ENCODE measurements at places on chromosomes 3 and 15. TPM values are rescaled to one million over a fixed set of nuclear protein-coding genes. Genes with fewer than 3 reads are reported as not detected.

- no peak for DNase-seq
These were observed 1053.0 kb downstream of the FHIT start for GRCh38 chr3:60198179-60198720.

TRH gene
- total RNA-seq = not detected

CP gene
- total RNA-seq = 1.0 TPM

DNA sequence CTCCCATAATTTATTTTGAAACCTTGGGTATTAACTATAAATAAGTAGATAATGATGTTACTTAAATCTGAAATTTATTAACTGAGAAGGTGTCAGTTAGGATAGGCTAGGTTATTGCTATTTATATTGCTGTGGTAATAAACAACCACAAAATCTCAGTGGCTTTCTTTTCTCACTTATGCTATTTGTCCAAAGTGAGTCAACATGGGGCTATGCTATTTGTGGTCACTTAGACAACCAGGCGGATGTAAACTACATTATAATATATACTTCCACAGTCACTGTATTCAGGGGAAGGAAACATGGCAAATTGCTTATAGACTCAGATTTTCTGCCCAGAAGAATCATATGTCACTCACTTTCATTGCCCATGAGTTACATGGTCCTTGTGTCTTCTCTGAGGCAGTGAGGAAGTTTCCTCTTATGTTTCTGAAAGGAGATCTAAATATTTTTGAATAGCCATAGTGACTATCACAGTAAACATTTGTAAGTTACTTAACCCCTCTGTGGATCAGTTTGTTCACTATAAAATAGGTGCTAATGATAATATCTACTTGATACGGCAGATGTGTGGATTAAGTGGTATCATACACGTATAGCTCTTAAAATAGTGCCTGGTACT, 19.8 kb downstream of the HMG20A start:
- DNase-seq = no peak

DNA sequence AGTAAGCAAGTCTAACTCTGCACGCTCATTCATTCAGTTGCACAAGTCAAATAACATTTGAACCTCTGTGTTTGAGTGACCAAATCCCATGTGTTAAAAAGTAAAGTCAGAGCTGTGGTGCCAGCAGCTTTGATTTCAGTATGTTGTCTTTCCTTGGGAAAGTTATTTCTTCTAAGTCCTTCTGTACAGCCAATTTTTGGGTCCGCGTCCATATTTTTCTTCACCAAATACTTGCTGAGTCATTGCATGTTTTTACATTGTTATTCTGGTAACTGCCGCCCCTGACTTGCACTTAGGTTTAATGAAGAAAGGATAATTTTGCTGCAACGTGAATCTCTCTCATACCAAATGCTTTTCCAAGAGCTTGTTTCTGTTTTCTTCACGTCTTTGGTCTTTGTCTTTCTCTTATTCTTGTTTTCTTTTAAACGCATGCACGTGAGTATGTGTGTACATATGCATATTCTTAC, 56.7 kb downstream of the PLS1 start:
- DNase-seq = no peak

DNA sequence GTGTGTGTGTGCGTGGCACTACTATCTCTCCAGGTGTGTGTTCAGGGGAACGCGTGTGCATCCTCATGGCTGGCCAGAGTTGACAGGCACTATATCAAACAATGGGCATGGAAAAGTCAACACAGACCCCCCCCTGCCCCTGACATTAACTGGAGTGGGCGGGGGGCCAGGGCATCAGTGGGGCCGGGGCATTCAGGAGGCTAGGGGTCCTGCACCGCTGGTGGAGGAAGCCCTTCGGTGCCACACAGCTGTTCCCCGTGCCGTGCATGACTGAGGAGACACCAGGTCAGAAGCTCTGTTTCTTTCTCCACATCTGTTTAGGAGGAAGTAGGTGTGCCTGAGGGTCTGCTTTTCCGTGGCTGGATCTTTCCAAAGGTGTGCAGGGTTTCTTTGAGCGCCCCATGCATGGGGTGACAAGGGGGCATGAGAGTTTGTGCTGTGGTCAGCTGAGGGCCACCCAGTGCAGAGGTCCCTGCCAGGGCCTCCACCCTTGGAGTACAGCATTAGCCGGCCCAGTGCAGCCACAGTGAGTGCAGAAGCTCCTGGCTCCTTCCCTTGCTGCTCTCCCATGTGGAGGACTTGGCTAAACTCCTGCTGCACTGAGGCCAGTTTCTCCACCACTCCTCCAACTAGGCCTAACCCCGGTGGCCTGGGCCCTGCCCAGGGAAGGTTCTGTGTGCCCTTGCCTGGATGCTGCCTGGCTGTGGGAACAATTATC, 7.5 kb downstream of the C3orf22 start:
- DNase-seq = no peak

RBP2 gene
- total RNA-seq = not detected

GRCh38 chr3:98171071-98171470, 4.6 kb downstream of the OR5H15 start:
- no peak for DNase-seq

- DNase-seq = peak; percentile 23
These were observed 34.3 kb upstream of the BSN start for GRCh38 chr3:49519916-49520385.

GCNT3 gene
- not detected for total RNA-seq

GRCh38 chr3:9826815-9827573, 16.8 kb downstream of the RPUSD3 start:
- peak; percentile 41 for DNase-seq

MST1R gene
- total RNA-seq = 0.34 TPM

NANOGP8 gene
- not detected for total RNA-seq

DNA sequence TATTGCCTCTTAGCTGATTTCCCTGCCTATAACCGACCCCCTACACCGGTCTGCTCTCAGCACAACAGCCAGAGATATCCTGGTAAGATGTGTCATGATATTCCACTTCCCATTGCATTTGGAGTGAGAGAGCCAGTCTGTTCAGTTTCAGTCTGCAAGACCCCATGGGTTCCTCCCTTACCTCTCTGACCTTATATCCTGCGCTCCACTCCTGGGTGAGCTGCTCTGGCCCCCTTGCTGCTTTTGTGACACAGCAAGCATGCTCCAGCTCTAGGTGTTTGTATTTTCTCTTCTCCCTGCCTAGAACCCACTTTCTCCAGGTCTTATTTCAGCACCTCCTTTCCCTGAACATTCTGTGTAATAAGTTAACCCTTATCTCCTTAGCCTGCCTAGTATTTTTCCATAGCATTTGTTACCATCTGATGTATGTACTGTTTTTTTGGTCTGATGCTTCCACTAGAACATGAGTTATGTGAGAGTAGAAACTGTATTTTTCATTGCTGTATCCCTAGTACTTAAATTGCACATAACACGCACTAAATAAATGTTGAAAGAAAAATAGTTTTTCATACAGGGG, 44.2 kb downstream of the CMTM8 start:
- peak; percentile 41 for DNase-seq

DNA sequence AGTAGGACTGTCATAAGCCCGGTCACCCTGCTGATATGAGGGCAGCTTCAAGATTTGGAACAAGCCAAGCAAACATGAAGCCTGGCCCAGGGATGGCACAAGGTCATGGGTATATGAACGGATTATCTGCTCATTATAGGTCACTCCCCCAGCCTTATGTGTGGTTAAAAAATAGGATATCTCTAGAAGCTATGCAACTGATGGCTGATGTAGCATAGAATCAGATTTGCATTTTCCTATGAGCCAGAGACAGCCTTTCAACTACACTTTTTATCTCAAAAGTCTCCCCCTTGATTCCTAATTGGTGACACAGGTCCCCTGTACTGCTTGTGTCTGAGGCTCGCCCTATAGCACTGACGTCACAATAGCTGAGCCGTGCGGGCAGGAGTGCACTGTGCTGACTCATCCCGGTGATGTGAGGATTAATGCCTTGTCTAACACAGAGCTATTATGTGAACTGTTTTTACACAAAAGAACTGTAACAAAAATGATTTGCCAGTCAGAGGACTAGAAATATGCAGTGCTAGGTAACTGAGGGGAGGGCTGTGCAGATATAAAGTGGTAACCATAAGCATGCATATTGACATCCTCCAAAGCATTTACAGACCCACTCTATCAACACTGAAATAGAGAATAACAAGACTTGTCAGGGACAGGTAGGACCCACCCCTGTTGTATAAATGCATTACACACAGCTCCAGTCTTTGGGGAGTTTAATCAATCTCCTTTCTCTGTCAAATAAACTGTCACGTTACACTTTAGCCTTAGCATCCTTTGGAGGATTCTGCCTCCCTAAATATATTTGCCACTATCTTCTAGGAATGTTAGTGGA, 204.9 kb downstream of the TIGIT start:
- peak; percentile 92 for DNase-seq

SERP1 gene
- total RNA-seq = 248 TPM

CCDC9B gene
- 10.0 TPM for total RNA-seq

GRCh38 chr15:42121682-42122081, 27.3 kb upstream of the PLA2G4D start:
- no peak for DNase-seq

NOX5 gene
- under 0.01 TPM for total RNA-seq

PRKCI gene
- total RNA-seq = 32.8 TPM

- no peak for DNase-seq
These were observed 750.4 kb upstream of the NR2F2 start for GRCh38 chr15:95580121-95580520.

NPAP1 gene
- total RNA-seq = not detected

DNA sequence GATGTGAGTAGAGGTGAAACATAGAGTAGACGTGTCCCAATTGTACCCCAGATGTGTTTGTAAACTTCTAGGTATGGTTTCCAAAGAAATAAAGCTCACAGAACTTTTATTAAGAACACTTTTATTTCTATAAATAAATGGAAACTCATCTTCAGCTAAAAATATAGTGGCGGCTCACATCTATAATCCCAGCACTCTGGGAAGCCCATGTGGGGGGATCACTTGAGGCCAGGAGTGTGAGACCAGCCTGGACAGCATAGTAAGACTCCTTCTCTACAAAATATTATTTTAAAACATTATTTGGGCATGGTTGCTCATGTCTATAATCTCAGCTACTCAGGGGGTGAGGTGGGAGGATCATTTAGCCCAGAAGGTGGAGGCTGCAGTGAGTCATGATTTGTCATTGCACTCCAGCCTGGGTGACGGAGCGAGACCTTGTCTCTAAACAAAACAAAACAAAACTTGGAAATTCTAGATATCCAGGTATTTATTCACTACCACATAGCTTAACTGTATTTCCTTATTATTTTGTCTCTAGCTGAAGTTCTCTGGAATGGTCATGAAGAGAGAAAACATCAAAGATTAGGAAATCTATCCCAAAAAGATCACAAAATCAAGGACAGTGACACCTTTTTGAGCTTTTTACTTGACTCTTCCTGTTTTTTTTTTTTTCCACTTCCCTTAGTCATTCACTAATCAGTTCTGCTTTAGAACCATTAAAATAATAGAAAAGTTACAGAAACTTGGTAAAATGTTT, 258.1 kb downstream of the TIGIT start:
- DNase-seq = peak; percentile 68

PRSS50 gene
- not detected for total RNA-seq

- no peak for DNase-seq
These were observed 25.0 kb downstream of the DNAH1 start for GRCh38 chr3:52341123-52341522.

DNA sequence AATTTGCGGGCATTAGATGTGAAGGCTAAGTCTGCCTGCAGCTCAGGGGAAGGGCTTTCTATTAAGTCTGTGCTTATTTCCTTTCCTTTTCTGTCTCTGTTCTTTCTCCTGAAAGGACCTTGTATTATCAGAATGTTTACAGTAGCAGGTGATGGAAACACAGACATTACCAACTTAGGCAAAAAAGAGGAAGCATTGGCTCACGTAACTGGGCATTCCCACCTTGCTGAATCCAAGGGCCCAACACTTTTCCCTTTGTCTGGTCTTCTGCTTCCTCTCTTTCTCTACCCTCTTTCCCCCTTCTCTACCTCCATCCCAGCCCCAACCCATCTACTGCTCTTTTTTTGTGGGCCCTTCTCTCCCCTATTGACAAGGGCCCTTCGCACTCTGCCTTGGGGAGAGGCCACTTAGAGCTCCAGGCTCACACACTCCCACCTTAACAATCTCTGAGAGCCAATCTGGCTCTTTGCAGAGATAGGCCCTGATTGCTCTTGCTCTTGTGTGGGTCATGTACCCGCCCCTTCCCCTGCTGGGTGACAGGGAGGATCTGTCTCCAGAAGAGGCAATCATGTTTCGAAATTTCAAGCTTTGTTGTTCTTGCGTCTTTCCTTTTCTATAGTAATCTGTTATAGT, 35.0 kb downstream of the ACAA1 start:
- no peak for DNase-seq

DNA sequence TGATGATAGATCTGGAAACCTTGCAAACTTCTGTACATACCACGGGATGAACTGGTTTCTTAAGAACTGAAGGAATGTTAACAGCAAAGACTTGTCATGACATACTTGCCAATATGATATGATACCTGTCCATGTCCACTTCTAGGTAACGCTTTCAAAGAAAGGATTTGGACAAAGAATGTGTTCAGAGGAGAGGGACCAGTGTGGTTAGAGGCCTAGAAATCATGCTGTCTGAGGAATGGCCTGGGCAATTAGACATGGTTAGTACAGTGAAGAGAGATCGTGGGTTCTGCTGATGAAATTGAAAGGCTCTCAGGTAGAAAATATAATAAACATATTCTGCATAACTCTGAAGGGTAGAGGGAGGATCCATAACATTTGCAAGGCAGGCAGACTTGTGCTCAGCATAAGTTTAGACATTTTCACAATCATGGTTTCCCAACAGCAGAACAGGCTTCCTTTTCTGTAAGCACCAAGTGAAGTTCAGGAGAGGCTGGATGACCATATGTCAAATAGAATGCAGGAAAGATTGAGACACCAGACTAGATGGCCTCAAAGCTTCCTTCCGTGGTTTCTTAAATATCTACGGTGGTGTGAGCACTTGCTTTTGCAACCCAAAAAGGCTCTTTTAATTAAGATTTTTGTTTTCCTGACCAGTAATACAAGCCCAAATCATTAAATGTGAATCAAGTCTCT, 39.9 kb downstream of the TGFBR2 start:
- no peak for DNase-seq

DNA sequence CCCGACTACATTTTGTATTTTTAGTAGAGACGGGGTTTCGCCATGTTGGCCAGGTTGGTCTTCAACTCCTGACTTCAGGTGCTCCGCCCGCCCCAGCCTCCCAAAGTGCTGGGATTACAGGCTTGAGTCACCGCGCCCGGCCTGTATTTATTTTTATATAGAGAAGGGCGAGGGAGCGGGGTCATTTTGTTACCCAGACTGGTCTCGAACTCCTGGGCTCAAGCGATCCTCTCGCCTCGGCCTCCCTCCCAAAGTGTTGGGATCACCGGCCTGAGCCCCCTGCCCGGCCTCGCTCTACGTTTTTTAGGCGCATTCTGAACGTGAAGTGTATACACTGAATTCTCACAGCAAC, 514 bp upstream of the PPP4R2 start:
- no peak for DNase-seq

- DNase-seq = no peak
These were observed 36.3 kb downstream of the ESYT3 start for GRCh38 chr3:138470687-138471086.

GRCh38 chr15:91974321-91974720, 120.8 kb downstream of the SLCO3A1 start:
- no peak for DNase-seq

- DNase-seq = peak; percentile 74
These were observed 6.0 kb downstream of the SNRPA1 start for GRCh38 chr15:101288905-101289513.

- DNase-seq = no peak
These were observed 10.3 kb downstream of the HRH1 start for GRCh38 chr3:11164607-11165006.
